Mesenchymal stem cell (in vitro differentiated cells and primary cell): ENCODE measurements at places on chromosomes 6 and 20.

DNA sequence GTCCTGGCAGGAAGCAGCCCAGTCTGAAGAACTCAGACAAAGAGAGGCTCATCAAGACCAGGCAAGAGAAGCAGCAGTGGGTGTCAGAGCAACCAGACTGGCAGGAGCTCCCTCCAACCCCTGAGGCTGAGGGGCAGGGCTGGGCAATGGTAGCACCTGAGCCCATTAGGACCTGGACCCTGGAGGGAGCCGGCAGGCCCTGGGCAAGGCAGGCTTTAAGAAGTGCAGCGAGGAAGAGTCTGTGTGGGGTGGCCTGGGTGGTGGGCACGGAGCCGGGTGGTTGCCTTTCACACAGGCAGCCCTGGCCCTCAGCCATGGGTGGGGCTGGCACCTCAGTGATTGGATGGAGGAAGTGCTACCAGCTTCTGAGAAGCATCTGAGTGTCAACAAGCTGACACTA lies 33.1 kb upstream of the IRF4 start:
- DNase-seq = no peak

DNA sequence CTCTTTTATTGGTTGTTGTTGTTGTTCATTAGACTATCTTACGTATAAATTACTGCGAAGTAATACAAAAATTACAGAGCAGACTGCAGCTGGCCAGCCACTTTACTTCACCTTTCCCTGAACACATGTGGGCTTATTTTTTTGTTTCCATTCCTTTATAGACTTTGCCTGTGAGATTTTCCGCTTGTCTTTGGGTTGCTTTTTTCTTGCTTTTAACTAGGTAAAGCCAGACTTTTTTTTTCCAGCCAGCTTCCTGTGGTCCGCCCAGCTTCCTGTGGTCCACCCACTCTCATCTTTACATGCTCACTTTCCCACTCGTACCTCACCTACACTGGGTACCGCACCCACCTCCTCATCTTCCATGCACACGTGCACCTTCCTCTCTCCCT lies 79.0 kb downstream of the IPCEF1 start:
- no peak for DNase-seq

GRCh38 chr6:64064919-64065318 lies 429.3 kb downstream of the PHF3 start:
- no peak for DNase-seq

- no peak for DNase-seq
Measured at GRCh38 chr6:161292145-161292544, 18.3 kb upstream of the AGPAT4 start.

- DNase-seq = peak; percentile 63
Measured at GRCh38 chr6:115514656-115515055, 546.0 kb downstream of the FRK start.

GRCh38 chr6:52340603-52340880 lies 21.4 kb upstream of the PAQR8 start:
- no peak for DNase-seq

GRCh38 chr20:59144179-59144830 lies 19.3 kb upstream of the ZNF831 start:
- DNase-seq = no peak

DNA sequence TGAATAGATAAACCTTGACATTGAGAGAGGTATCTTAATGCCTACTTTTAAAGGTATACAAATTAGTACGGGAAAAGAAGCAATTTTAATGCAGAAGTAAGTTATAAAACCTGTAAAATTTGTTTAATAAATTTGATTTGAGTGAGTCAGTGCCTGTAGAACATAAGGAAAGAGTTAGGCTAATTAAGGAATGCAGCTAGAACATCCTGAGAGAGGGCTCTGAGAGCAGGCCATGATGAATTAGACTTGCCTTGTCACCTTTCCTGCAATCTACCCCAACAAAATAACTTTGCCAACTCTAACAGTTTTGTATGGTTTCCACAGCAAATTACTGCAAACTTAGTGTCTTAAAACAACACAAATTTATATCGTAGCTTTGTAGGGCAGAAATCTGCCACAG lies 700.8 kb downstream of the RFPL4B start:
- DNase-seq = no peak

DNA sequence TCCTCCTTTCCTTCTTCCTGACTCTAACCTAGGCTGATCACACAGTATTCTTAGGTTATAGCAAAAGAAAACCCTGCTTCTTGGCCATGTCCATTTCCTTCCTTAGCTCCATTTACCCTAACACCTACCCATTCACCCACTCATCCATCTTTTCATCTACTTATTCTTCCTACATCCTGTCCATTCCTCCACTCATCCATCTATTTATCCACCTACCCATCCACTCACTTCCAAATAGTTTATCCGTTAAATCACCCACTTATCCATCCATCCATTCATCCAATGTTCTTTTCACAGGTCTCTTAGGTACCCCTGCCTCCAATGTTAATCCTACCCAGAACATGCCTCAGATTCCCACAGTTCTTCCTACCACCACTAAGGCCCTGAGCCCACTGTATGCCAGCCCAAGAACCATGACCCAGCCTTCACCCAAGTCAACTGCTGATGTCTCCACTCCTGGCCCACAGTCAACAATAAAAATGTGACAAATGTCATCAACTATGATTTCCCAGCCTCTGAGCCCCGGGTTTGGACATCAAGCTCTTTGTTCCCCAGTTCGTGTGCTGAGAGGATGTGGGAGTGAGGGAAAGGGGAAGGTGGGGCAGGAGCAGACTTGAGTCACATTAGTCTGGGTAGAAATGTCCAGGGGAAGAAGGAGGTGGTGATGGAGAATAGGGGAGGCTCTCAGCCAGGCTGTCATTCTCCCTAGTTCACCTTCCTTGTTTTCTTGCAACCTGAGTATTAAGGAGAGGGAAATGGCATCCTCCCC lies 24.4 kb downstream of the TREML4 start:
- no peak for DNase-seq

DNA sequence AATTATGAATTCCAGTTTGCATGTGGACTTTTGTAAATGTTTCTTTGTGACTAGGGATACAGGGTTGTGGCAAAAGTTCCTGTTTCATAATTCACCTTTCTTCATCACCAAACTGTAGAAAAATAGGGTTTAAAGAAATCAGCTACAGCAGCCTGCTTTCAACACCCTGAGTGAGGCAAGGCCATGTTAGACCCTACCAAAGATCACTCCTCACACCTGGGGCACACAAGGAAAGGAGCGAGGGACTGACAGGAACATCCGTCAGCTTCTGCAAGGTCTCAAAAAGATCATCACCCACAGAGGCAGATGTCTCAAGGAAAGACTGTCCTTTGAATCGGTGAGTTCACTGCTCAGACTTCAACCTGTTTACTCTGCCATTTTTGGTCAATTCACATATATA lies 10.5 kb upstream of the STX11 start:
- DNase-seq = no peak

GRCh38 chr20:47730744-47731143 lies 54.5 kb downstream of the SULF2 start:
- no peak for DNase-seq

DNA sequence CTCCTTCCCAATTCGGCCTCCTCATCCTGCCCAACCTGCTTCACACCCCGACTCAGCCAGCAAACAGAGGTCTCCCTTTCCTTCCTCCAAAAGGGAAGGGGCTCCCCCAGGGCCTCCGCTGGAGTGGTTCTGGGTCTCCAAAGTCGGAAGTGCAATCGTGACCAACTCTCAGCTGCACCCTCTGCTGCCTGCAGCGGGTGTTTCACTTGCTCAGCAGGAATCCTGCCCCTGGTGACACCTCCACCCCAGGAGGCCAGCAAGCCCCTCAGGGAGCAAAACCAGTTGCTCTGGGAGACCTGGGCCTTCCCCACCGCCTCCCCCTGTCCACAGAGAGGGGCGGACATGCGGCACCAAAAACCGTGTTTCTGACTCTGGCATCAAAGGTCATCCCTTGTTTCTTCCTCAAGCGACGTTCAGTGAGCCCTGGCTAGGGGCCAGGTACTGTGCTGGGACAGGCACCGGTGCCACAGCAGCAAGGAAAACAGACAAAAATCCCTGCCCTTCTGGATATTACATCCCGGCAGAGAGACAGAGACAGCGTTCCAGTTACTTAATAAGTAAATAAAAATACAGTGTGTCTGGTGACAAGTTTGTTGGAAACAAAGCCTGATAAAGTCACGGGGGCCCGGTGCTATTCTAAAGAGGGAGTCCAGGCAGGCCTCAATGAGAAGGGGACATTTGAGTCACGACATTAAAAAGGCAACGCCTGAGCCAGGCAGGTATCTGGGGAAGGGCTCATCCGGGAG lies 219.0 kb downstream of the BMP7 start:
- DNase-seq = peak; percentile 29

- no peak for DNase-seq
Measured at GRCh38 chr20:31840906-31841816, 4.2 kb downstream of the FOXS1 start.

- DNase-seq = no peak
Measured at GRCh38 chr6:68760485-68760884, 125.4 kb downstream of the ADGRB3 start.
